ENCODE measurements at places on chromosomes 6 and 20. TPM values are rescaled to one million over a fixed set of nuclear protein-coding genes. Genes with fewer than 3 reads are reported as not detected.

SLC17A3 gene
- not detected for total RNA-seq

GATA5 gene
- not detected for total RNA-seq

ARMC12 gene
- 0.50 TPM for total RNA-seq

BMP2 gene
- total RNA-seq: 13.8 TPM

OLIG3 gene
- total RNA-seq: not detected

LGSN gene
- not detected for total RNA-seq

DDRGK1 gene
- 25.9 TPM for total RNA-seq

TRIM38 gene
- 6.8 TPM for total RNA-seq

HEY2 gene
- under 0.01 TPM for total RNA-seq

PRRT1 gene
- not detected for total RNA-seq

MUCL3 gene
- total RNA-seq: not detected

SCGN gene
- total RNA-seq: not detected

WFDC12 gene
- total RNA-seq: not detected

VSX1 gene
- total RNA-seq: not detected

FAM83C gene
- total RNA-seq: not detected

DYNLRB1 gene
- 86.3 TPM for total RNA-seq

TBC1D32 gene
- 3.1 TPM for total RNA-seq

GINM1 gene
- total RNA-seq: 29.8 TPM

TFAP2A gene
- not detected for total RNA-seq

RBM38 gene
- 13.4 TPM for total RNA-seq

SIRPB2 gene
- total RNA-seq: 2.8 TPM

ULBP1 gene
- total RNA-seq: 0.16 TPM

MYB gene
- not detected for total RNA-seq

TPX2 gene
- 25.2 TPM for total RNA-seq

STX11 gene
- 16.4 TPM for total RNA-seq

SLC17A1 gene
- total RNA-seq: not detected

GJA1 gene
- 353 TPM for total RNA-seq

PRDM13 gene
- total RNA-seq: not detected

MLIP gene
- total RNA-seq: 1.1 TPM

BEND6 gene
- 0.19 TPM for total RNA-seq

CTSA gene
- total RNA-seq: 37.2 TPM

PTPRK gene
- total RNA-seq: 44.7 TPM

Measured in bladder microvascular endothelial cell (primary cell).